Activated naive CD8-positive, alpha-beta T cell treated with anti-CD3 and anti-CD28 coated beads, Interleukin-2, amount 10 ng/mL, durations not matched to agents 7 days and 5 days (primary cell): ENCODE measurements at places on chromosomes 7 and 10. TPM values are rescaled to one million over a fixed set of nuclear protein-coding genes. Genes with fewer than 3 reads are reported as not detected.

The BEND7 gene
- not detected for total RNA-seq

The CTAGE4 gene
- 1.0 TPM for total RNA-seq

The CALML3 gene
- total RNA-seq: not detected

The PNLIPRP2 gene
- total RNA-seq: not detected

The RAB18 gene
- 69.6 TPM for total RNA-seq

The POT1 gene
- total RNA-seq: 39.1 TPM

DNA sequence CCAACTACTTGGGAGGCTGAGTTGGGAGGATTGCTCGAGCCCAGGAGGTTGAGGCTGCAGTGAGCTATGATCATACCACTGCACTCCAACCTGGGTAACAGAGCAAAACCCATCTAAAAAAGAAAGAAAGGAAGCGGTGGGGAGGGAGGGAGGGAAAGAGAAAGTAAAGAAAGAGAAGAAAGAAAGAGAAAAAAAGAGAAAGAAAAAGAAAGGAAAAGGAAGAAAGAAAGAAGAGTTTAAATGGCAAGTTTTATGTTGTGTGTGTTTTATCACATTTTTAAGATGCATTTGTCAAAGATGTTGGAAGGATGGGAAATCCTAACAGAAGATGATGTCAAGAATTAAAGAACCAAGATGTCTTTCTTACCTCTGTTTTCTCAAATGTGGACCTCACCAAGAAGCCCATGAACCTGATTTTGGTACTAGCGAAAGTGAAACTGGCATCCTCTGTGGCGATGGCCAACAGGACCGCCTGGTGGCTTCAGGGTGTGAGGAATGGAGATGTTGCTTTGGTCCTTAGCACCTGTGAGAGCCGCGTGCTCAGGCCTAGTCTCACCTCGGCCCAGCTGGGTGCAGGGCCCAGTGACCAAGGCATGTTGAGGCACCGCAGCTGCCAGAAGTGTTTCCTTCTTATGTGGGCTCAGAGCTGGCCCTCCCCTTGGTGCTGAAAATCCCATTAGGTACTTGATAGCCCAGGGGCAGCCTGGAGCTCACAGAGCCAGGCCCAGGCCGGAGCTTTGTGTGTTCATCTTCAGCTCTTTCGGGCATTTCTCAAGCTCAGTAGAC, 9.8 kb downstream of the UCMA start:
- DNase-seq: no peak

GRCh38 chr7:80770675-80771081, 132.2 kb downstream of the CD36 start:
- no peak for DNase-seq

GRCh38 chr10:15901889-15902288, 41.6 kb upstream of the MINDY3 start:
- no peak for DNase-seq

- DNase-seq: no peak
Observed at GRCh38 chr7:117775801-117776200, 97.4 kb downstream of the CTTNBP2 start.

GRCh38 chr7:112083776-112084355, 122.3 kb downstream of the DOCK4 start:
- no peak for DNase-seq

DNA sequence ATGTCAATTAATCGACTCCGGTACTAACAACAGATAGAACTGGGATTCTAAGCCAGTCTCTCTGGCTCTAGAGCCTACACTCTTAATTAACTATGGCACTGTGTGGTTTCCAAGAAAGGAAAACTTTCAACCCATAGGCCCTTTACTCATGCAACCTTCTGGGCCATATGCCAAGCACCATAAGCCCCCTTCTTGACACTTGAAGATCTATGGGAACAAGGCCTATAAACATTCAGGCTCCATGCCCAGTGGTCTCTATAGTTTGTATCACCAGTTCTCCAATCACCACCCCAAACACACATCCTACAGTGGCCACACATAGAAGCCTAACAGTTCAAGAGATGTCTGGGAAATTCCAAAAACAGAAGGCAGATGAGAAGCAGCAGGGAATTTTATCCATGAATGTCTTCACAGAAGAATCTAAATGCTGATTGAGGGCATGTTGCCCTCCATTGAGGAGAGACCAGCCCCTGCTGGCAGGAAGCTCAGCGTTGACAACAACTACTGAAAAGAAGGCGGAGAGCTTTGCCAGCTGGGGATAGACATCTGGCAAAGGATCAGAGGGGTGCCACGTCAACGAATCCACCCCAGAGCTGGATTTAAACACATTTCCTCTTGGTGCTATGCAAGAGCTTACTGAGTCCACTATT, 64.4 kb downstream of the GRM3 start:
- no peak for DNase-seq

DNA sequence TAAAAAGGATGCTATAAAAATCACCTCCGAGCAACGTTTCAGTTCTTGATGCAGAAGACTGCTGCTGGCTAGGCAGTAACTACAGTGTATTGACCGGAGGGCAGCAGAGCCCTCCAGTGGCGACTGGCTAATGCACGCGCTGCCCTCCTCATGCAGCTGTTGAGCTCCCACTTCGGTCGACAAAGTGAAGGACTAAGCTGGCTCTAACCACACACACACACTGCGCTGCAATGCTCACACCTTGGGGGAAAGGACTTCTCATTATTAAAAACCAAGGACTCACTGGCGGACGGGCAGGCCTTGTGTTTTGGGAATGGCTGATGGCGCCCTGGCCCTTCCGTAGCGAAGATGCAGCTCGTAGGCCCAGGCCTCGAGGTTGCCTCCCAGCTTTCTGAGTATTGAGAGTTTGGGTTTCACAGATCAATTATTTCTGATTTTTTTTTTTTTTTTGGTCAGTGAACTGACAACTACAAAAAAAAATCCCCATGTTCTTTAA, 120.9 kb upstream of the DIP2C start:
- DNase-seq: no peak

DNA sequence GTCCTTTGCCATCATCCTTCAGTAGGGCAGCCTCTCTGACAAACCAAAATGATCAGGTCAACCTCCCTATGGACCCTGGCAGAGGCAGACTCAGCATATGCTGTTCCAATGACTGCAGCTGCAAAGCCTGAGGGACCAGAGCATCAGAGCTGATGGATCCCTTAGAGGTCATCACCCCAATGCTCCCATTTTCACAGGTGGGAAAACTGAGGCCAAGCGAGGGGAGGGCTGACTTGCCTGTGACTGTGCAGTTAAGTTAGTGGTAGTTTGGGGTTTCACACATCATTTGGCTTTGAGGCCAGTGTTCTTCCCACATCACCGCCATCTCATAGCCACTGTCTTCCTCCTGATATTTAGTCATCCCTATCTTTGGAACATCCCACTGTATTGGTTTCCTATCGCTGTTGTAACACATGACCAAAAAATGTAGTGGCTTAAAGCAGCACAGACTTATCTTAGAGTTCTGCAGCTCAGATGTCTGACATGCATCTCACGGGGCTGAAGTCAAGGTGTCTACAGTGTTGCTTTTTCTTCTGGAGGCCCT, 69.3 kb upstream of the PDZD8 start:
- DNase-seq: no peak

- DNase-seq: no peak
Observed at GRCh38 chr10:106440767-106441166, 723.7 kb downstream of the SORCS1 start.

- no peak for DNase-seq
Observed at GRCh38 chr7:87877366-87878040, 1.2 kb downstream of the DBF4 start.

- no peak for DNase-seq
Observed at GRCh38 chr10:50600831-50601477, 22.8 kb downstream of the SGMS1 start.

- no peak for DNase-seq
Observed at GRCh38 chr7:112144284-112145059, 61.7 kb downstream of the DOCK4 start.

DNA sequence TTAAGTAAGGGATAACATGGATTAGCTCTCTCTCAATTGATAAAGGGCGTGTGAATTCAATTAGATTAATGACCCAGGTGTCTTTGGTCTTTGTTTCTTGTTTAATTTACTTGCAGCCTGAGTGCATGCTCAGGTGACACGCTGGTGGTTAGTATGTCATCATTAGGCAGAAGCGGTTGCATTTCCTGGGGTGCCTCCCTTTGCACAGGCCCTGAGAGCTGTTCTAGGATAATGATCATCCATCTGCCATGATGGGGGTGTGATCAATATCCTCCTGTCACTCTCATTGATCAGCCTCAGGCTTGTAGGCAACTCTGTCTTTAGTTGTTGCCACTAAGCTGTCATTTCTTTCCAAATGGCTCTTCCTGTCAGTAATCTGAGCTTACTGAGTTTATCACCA, 99.6 kb upstream of the NPS start:
- DNase-seq: no peak

GRCh38 chr7:17846935-17847334, 93.4 kb downstream of the SNX13 start:
- DNase-seq: no peak
